Stimulated activated memory B cell treated with anti-CD40 and anti-IgM and Interleukin-4, amounts not matched to agents 10 μg/mL and 1 μg/mL and 100 μg/mL, for 72 hours (primary cell): ENCODE measurements at places on chromosomes 2 and 18.

- ATAC-seq = no peak
Measured at GRCh38 chr2:128550389-128550788, 231.7 kb upstream of the HS6ST1 start.

DNA sequence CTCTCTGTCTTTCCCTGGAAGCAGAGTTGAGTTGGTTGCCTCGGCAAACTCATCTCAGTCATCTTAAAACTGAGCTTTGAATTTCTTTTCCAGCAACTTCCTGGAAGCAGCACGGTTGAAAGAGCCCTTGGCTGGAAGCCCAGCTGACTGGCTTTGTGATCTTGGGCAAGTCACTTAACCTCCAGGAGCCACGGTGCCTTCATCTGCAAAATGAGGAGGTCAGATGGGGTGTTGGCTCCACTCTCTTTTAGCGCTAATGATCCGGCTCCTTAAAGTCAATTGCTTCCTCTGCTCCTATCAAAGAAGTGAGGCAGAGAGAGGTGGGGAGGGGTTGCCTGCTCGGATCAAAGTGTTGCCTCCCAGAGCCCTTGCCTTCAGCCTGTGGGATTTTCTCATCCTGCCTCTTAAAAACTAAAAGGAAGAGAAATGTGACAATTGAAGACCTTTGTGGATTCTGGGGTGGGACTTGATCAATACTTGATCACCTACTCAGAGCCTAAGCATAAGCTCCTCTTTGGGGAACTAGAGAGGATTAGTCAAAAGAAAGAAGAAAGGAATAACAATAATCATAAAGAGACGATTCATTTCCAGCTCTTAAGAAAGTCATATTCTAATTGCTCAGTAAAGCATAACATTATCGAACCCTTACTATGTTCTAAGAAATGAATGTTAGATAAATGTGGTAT lies 86.6 kb downstream of the MYCN start:
- ATAC-seq = no peak

DNA sequence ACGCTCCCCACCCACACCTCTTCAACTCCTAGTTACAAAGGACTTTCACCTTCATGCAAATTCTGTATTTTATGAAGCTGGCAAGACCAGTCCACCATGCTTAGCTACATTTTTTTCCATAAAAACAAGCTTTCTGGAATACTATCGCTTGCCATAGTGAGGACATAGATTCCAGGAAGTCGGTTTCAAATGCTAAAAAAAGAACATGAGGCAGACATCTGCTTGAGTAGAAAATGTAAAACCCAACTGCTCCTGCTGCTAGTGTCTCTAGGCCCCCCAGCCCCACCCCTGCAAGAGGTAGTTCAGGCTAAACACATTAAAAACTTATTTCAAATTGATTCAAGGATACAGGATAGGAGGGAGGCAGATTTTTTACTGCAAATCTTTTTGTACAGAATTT lies 148.9 kb downstream of the SMAD2 start:
- ATAC-seq = no peak

DNA sequence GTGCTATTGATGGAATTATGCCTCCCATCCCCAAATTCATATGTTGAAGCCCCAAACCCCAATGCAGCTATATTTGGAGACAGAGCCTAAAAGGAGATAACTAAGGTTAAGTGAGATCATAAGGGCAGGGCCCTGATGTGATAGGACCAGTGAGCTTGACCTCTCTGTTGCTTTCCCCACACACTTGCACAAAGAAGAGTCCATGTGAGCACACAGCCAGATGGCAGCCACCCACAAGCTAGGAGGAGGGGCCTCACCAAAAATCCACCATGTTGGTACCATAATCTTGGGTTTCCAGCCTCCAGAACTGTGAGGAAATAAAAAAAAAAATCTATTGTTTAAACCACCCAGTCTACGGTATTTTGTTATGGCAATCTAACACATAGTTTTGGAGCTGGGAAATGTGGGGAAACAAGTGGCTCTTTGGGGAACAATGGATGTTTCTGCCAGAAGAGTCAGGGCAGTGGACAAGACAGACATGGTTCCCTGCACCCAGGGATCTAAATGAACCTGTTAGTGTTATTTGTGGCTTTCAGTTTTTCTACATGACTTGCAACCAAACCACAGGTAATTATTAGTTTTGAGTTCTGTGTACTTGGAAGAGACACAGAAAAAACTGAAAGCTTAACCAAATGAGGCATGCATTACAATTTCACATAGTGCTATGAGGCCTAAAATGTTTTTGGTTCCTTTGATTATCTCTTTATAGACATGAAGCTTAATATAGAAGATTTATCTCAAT lies 259.1 kb downstream of the LTBP1 start:
- ATAC-seq = peak; percentile 83

DNA sequence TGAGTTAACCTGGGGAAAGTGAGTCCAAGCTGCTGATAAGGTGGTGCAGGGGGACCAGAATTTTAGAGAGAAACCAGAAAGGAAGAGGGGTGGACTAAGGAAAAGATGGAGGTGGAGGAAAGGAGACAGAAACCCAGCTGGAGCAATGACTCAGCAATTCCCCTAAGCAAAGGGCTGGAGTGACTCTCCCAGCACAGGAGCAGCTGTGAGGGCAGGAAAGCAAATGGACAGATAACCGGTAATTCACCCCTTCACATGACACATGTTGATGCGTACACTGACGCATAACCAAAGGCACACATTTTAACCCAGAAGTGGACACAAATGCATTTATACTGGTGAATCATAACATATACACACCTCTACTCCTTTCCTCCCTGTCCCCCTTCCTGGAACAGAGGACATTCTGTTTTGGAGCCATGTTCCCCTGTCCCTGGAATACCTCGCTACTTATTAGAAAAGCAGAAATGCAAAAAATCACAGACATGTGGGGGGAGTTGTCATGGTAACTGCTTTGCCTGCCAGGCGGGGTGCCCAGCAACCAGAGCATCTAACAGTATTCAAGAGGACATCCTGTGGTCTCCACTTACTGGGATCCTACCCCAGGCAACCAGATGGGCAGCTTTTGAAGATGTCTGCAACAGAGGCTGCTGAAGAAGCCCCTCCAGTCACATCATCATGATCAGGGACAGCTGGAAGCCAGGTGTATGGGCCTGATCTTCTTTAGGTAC lies 4.7 kb downstream of the CDK5R2 start:
- no peak for ATAC-seq

DNA sequence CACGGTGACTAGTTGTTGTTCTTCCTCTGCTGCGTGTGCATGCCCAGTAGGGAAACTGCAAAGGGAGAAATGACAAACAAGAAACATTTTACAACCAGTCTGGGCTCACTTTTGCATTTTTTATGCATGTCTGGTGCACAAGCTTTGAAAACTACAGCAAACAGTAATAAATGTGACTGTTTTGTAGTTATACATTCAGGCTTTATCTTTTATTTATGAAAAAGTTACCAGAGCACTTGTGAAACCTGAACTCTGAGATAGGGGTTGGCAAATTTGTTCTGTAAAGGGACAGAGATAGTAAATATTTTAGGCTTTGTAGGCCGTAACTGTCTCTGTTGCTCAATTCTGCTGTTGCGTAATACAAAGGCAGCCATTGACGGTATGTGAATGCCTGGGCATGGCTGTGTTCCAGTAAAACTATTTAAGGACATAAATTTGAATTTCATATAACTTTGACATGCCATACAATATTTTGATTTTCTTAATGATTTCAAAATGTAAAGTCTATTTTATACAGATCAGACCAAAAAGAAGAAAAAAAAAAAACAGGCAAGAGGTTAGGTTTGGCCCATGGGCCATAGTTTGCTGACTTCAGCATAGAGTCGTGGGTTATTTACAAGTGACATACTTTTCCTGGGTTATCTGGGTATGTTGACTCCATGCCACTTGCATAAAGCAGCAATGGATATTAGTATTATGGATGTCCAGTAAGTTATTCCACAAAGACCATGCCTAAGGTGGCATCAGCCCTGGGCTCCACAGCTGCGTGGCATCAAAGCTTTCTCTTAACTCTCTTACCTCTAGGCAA lies 53.6 kb upstream of the EML6 start:
- ATAC-seq = no peak

DNA sequence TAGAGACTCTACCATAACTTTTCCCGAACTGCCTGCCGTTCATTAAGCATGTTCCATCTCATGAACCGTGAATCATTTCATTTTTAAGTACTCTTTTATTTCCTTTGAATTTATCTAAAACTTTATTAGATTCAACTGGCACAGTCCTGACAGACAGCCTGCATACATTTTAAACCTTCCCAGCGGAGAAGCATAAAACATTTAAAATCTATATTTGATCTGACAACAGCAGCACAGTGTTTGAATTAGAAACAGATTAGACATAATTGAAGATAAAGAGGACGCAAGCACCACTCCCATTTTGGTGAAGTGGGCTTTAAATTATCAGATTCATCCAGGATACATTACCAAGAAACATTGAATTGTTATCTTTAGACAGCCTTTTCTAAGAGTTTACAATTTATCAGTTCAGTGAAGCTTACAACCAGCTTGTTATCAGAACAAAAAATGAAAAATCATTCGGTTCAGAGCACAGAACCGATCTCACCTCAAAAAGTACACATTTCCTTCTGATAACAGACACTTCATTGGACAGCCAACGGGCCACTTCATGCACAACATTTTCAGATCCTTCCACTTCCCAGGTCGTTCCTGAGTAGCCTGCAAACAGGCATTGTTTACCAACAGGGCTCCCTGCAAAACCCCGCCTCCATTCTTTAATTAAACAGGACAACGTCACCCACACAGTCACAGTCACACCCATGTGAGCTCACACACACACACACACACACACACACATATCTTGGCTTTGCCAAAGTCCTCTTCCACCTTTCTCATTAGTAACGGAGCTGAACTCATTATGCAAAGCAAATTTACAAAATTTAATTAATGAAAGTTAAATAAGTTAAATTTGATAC lies 171.2 kb downstream of the SP3 start:
- no peak for ATAC-seq

DNA sequence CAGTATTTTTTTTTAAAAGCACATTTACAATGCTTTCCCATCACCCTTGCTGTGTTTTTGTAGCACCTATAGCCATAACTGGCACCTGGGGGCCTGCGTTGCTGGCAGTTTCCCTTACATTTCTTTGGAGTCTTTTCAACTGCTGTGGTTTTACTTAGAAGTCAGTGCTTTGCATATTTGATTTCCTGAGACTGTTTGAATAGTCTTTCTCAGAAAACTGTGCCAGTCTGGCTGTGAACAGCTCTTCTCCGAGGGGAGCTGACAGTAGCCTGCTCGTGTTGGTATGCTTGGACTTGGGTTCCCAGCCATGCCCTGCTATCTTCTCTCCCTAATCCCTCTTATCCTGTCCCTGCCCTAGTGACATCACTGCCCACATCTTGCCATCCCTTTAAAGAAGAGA lies 81.5 kb downstream of the DPP4 start:
- ATAC-seq = peak; percentile 82

GRCh38 chr18:36045241-36045991 lies 21.9 kb downstream of the RPRD1A start:
- ATAC-seq = no peak

- no peak for ATAC-seq
Measured at GRCh38 chr2:1481406-1482252, 68.4 kb downstream of the TPO start.

DNA sequence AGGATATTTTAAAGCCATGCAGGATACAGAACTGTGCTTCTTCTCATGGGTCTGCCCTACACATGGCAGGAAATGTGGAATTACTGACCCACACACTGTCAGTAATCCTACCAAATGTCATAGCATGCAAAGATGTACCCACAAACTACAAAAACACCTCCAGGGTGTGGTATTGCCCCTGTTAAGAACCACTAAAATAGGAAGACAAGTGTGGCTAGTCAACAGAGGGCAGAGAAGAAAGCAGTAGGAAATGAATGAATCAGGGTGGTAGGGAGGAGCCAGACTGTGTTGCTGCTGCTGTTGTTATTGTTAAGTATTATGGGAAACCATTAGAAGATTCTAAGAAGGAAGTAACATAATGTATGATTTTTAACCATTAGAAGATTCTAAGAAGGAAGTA lies 556.7 kb upstream of the ACVR2A start:
- peak; percentile 50 for ATAC-seq

DNA sequence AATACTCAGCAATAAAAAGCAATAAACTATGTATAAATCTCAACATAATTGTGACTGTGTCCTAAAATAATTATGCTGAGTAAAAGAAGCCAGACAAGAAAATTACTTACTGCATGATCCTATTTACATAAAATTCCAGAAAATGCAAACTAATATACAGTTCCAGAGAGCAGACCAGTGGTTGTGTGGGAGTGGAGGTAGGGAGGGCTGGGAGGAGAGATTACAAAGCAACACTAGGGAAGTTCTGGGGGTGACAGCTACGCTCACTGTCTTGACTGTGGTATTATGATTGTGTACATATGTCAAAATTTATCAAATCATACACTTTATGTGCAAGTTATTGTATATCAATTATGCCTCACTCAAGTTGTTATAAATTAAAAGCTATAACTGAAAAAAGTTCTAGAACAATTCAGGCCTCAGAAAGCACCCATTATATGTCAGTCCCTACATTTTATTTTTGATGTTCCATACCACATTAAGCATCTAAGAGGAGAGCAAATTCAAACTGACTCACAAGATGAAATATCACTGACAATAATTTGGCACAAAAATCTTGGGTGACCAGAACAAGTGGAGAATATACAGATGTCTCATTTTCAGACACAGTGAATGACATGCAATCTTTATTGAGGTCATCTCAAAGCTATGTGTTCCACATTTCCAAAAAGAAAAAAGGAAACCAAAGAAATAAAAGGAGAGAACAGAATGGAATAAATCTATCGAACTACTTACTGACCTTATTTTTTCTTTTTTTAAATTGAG lies 85.1 kb downstream of the ANTXR1 start:
- no peak for ATAC-seq

GRCh38 chr18:10114717-10115463 lies 201.1 kb downstream of the VAPA start:
- ATAC-seq = no peak

GRCh38 chr18:37421341-37422077 lies 144.1 kb downstream of the CELF4 start:
- no peak for ATAC-seq

- ATAC-seq = peak; percentile 87
Measured at GRCh38 chr2:176491172-176491904, 222.1 kb downstream of the MTX2 start.

GRCh38 chr2:217839073-217839749 lies 163.6 kb downstream of the TNS1 start:
- no peak for ATAC-seq
